ENCODE measurements at places on chromosomes 13 and 19.

DNA sequence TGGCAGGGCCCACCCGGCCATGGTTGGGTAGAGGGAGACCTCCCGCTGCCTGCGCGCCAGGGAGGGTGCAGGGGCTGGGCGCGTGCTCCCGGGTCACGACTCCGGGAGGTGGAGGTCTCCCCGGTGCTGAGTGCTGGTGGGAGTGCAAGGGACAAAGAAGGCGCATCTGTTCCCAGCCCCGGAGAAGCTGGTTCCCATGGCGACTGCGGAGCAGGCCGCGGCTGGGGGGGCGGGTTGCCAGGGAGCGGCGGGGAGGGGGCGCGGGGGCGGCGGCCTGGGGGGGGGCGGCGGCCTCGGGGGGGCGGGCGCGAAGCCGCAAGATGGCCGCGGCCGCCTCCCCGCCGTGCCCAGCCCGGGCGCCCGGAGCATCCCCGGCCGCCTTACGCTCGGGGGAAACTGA is 1.2 kb downstream of the CBARP start:
- no peaks in the 10 kb centered on the region for H3K36me3 ChIP-seq
- peaks cover 19% of the 10 kb centered on the region for H3K4me1 ChIP-seq
- no peak overlapping the region for H3K27ac ChIP-seq
- H3K4me3 ChIP-seq: peak overlapping the region; percentile 25

DNA sequence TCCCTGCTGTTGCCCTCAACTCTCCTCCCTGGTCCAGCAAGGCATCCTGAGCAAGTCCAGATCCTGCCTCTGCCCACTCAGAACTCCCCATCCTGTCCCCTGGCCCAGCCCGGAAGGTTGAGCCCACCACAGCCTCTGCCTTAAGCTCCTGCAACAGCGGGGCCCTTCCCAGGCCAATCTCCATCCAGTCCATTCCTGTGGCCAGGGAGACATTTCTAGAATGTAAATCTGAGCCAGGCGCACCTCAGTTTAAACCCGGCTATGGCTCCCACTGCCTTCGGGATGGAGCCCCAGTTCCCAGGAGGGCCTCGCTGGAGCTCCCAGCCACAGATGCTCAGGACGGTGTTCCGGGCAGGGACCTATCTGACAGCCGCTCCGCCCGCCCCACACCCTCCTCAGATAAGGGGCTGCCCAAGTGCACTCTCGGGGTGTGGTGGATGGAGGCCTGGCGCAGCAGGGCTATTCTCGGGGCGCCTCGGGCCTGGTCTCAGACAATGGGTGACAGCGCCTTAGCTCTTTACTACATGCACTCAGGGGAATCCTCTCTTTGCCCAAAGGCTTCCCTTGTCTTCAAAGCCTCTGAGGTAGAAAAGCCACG is 5.3 kb downstream of the TRAPPC6A start:
- H3K27me3 ChIP-seq: no peaks in the 10 kb centered on the region
- peaks cover 21% of the 10 kb centered on the region for H3K4me1 ChIP-seq
- H3K27ac ChIP-seq: peak overlapping the region; percentile 74
- no peak for DNase-seq

GRCh38 chr19:13056052-13056660 is 46.5 kb downstream of the LYL1 start:
- peaks cover 11% of the 10 kb centered on the region for H3K4me1 ChIP-seq
- H3K27ac ChIP-seq: no peak overlapping the region
- peaks cover 5% of the 10 kb centered on the region for H3K27me3 ChIP-seq
- no peak overlapping the region for H3K4me3 ChIP-seq
- DNase-seq: no peak

DNA sequence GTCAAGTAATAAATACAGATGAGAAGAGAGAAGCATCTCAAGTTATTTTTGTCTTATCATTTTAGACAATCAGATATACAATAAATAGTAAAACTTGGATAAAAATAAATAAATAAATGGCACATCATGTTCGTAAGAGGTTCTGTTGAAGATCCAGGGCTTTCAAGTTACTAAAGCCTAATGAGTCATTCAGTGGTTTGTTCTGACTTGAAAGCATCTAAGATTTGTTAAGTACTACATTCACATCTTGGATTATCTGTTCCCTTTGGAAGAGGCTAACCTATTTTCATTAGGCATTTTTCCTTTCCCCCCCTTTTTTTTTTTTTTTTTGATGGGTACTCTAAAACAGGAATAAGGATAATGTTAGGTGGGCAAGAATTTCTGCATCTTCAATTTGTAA is 429.3 kb downstream of the PCDH20 start:
- DNase-seq: no peak
- H3K27me3 ChIP-seq: no peaks in the 10 kb centered on the region
- no peaks in the 10 kb centered on the region for H3K4me1 ChIP-seq
- no peak overlapping the region for H3K27ac ChIP-seq
- H3K36me3 ChIP-seq: no peaks in the 10 kb centered on the region

DNA sequence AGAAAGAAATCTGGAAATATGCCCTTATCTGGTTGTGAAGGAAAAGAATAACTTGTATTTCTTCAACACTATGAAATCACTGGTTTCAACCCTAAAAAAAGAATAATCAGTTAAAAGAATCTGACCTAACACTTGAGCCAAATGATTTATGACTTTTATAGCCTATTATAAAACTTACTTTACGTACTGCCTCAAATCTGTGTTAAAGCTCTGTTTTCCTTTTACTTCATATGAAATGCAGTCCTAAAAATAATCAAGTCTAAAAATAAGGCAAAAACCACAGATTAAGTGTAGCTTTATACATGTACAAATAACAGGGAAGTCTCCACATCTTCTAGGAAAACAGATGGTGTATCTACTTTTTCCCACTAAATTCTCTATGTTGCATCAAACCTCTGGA is 101.3 kb downstream of the VWA8 start:
- H3K27me3 ChIP-seq: no peaks in the 10 kb centered on the region
- H3K4me3 ChIP-seq: no peak overlapping the region
- H3K36me3 ChIP-seq: peaks cover 44% of the 10 kb centered on the region
- H3K4me1 ChIP-seq: peaks cover 3% of the 10 kb centered on the region

- H3K36me3 ChIP-seq: no peaks in the 10 kb centered on the region
- H3K27ac ChIP-seq: peak overlapping the region; percentile 12
- peaks cover 64% of the 10 kb centered on the region for H3K27me3 ChIP-seq
- peaks cover 2% of the 10 kb centered on the region for H3K4me1 ChIP-seq
These were observed 2.4 kb downstream of the PTPRH start for GRCh38 chr19:55206664-55207500.

GRCh38 chr13:38905861-38906260 is 84.8 kb downstream of the STOML3 start:
- no peaks in the 10 kb centered on the region for H3K4me1 ChIP-seq
- peaks cover 8% of the 10 kb centered on the region for H3K27me3 ChIP-seq
- H3K4me3 ChIP-seq: no peak overlapping the region
- no peaks in the 10 kb centered on the region for H3K36me3 ChIP-seq
- DNase-seq: no peak
- H3K27ac ChIP-seq: no peak overlapping the region

- no peak for DNase-seq
- no peaks in the 10 kb centered on the region for H3K27me3 ChIP-seq
- no peak overlapping the region for H3K27ac ChIP-seq
These were observed 1.7 kb downstream of the MCF2L start for GRCh38 chr13:112970552-112971287.
